Left lung (tissue), 14 donors: ENCODE measurements at places on chromosomes 4 and X. TPM values are rescaled to one million over a fixed set of nuclear protein-coding genes. Genes with fewer than 3 reads are reported as not detected.

DNA sequence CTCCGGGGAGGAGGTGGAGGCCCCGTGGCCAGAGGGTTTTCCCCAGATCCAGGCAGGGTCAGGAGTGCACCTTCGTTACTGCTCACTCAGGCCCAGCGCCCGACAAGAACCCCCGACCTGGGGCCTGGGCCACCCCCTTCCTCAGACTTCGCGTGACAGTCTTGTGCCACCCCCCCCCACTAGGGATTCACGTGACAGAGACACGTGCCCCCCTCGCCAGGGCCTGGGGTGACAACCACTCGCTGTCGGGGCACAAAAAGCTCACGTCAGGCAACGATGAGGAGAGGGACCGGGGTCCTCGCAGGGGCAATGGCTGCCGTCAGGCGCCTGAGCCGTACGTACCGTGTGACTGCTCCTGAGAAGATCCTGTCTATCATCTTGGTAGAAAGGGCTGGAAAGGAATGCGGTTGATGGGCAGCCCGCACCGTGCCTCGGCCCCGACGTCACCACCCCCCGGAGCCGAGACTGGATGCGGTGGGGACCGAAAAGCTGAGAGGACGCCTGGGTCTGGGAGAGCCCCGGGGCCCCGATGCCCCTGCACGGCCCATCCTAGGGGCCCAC lies 23.0 kb upstream of the GTPBP6 start:
- peak; percentile 47 for DNase-seq

DNA sequence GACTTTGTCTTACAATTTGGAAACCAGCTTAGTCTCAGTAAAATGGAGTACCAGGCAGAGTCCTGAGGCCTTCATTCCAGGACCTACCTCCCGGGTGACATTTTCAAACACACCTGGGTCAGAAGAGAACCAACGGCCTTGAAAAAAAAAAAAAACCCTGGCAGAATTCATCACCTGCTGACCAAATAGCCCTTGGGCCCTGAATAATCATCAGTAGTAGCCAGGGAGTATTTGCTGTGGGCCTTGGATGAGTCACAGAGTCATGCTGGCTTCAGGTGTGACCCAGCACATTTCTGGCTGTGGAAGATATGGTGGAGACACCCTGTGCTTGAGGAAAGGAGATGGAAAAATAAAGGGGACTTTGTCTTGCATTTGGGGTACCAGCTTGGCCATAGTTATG lies 92.2 kb downstream of the LPAR4 start:
- no peak for DNase-seq

DNA sequence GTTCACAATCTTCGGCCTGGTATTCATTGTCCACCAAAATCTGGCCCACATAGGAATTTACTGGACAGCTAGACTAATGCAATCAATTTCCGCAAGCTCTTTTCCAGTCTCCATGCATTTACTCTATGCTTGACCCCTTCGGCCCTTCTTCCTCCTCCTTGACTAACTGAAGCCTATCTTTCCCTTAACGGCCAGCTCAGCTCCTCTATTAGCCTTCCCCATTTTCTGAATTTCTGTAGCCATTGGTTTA lies 1.2 kb upstream of the PHKA2 start:
- no peak for DNase-seq

ASB12 gene
- 0.20 TPM for total RNA-seq

GRCh38 chrX:39506131-39506530 lies 591.6 kb downstream of the BCOR start:
- DNase-seq: no peak

TMPRSS11A gene
- not detected for total RNA-seq

DNA sequence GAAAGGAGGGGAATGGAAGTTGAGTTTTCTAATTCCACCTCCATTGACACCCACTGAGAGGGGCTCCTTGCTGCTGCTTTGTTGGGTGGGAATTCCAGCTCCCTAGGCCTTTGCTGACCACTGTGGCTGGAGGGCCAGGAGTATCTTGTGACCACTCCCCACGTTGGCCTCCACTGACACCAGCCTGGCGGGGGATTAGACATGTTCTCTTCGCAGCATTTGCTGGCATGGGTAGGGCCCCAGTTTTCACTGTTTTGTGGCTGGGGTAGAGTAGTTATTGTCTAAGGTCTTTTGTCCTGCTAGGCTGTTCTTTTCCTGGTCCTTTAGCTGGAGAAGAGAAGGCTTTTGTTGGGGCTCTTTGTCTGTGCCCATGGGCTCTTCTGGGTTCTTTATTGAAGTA lies 116.7 kb downstream of the CDKL5 start:
- no peak for DNase-seq

- DNase-seq: no peak
Measured at GRCh38 chr4:58063404-58064160, 953.4 kb upstream of the IGFBP7 start.

- DNase-seq: no peak
Measured at GRCh38 chrX:55636109-55636508, 12.9 kb downstream of the FOXR2 start.

- DNase-seq: no peak
Measured at GRCh38 chr4:38368613-38369012, 295.4 kb upstream of the KLF3 start.

- DNase-seq: no peak
Measured at GRCh38 chrX:96763608-96764007, 79.0 kb downstream of the DIAPH2 start.

DNA sequence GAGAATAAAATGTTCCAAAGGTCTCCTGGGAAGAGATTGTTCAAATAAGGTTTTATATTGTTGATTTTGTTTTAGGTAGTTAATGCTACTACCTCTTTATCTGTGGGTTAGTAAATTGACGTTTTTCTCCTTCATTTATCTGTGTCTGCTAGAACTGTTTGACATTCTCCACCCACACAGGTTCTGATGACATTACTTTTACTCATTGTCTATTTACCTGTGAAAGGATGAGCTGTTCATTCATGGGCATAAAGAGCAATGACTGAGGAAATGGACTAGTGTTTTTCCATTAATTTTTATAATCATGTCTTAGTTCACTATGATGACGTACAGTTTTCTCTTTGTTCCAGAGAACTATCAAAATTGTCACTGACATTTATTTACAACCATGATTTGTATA lies 75.6 kb downstream of the CPE start:
- no peak for DNase-seq

ASB11 gene
- total RNA-seq: 0.17 TPM

GRCh38 chr4:122896270-122896669 lies 26.1 kb downstream of the NUDT6 start:
- DNase-seq: no peak

- no peak for DNase-seq
Measured at GRCh38 chr4:167079762-167080161, 154.5 kb downstream of the SPOCK3 start.

GRCh38 chr4:163251204-163251603 lies 81.2 kb downstream of the NPY1R start:
- DNase-seq: no peak

GRCh38 chrX:134144231-134144630 lies 92.8 kb upstream of the CCDC160 start:
- no peak for DNase-seq

- DNase-seq: no peak
Measured at GRCh38 chrX:113392355-113392754, 551.7 kb upstream of the AMOT start.

DNA sequence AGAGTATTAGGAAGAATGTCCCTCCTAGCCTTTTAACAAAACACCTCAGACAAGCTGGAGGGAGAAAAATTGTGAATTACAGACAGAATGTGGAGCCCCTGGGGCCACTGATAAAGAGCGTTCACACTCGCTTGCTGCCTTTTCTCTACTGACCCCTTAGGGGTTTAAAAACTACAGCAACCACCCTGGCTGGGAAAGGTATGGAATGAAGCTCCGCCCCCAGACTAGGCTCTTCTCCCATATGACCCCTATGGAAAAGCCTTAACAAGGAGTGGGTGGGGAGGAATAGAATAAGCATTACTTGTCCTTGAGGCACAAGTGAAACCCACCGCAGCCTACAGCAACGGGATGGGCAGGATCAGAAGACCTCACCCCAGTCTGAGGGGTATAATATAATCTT lies 26.3 kb downstream of the ANKRD50 start:
- no peak for DNase-seq

GRCh38 chr4:134001057-134001456 lies 200.5 kb downstream of the PABPC4L start:
- DNase-seq: no peak

RAB28 gene
- 16.6 TPM for total RNA-seq

ITIH6 gene
- not detected for total RNA-seq

DMP1 gene
- not detected for total RNA-seq

BEND4 gene
- total RNA-seq: 0.23 TPM

DNA sequence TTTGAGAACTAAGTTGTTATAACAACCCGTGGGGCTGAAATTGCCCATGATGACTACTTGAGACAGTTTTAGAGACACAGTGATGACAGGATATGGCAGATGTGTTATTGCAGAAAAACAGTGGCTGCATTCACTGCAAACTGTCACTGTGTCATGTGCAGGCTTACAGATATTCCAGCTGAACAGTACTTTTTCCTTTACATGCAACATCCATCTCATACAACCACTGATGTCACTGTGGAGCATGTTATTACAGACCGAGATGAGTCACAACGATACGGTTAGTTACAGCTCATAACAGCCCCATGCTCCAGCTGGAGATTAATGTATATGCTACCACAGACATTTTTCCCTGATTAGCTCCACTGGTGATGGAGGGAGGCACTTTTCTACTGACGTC lies 207.4 kb downstream of the TMA16 start:
- no peak for DNase-seq

GRCh38 chr4:120007191-120007871 lies 59.3 kb downstream of the MAD2L1 start:
- DNase-seq: peak; percentile 75

GRCh38 chr4:106353786-106354185 lies 14.8 kb downstream of the GIMD1 start:
- no peak for DNase-seq

DNA sequence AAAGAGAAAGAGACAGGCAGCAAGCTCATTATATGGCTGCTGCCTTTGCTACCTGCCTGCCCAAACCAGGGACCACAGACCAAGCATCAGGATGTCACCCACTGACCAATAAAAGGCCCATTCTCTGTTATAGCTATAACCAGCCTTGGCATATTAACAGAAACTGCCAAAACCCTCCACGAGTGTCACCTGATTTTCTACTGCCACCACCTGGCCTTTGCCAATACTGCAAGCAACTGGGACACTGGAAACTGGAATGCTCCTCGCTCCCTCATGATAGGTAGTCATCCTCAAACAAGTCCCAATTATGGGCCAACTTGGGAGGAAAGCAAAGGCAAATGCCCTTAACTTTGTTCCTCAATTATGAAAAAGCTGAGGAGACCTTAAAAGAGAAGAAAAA lies 76.0 kb downstream of the SPIN4 start:
- DNase-seq: no peak

GRCh38 chrX:47229427-47229826 lies 3.4 kb upstream of the USP11 start:
- DNase-seq: no peak

- no peak for DNase-seq
Measured at GRCh38 chrX:18793601-18794089, 86.2 kb downstream of the PPEF1 start.

GRCh38 chr4:176469546-176469945 lies 149.8 kb downstream of the SPCS3 start:
- DNase-seq: no peak

- no peak for DNase-seq
Measured at GRCh38 chr4:48248559-48248953, 21.1 kb downstream of the TEC start.

DNA sequence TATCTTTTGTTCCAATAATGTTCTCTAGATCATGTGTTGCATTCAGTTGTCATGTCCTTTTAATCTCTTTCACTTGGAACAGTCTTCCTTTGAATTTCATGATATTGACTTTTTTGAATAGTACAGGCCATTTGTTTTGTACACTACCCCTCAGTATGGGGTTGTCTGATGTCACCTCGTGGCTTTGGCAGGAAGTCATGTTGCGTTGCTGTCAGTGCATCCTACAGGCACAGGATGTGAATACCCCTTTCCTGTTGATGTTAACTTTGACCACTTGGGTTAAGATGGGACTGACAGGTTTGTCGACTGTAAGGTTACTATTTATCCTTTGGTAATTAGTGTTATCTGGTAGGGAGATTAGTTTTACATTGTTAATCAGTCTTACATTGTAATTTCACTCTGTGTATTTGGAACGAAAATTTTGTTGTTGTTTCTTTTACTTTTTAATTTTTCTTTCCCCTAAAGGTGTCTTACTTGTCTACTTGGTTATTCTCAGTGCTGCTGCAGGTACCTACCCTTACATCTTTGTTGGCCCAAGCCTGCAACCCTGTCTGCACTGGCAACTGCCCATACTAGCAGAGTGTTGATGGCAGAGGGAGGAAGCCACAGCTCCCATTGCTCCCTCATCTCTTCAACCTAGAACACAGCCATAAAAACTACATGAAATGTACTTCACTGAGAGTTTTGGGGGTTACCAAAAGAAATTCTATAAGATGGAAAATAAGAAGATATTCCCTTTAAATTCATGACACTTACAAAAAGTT lies 14.7 kb upstream of the ATP8A1 start:
- DNase-seq: no peak

MAGEB1 gene
- not detected for total RNA-seq

MBNL3 gene
- total RNA-seq: 20.4 TPM

GPR78 gene
- total RNA-seq: 0.08 TPM
